Osteoblast (primary cell): ENCODE measurements at places on chromosomes 16 and 17. TPM values are rescaled to one million over a fixed set of nuclear protein-coding genes. Genes with fewer than 3 reads are reported as not detected.

DNA sequence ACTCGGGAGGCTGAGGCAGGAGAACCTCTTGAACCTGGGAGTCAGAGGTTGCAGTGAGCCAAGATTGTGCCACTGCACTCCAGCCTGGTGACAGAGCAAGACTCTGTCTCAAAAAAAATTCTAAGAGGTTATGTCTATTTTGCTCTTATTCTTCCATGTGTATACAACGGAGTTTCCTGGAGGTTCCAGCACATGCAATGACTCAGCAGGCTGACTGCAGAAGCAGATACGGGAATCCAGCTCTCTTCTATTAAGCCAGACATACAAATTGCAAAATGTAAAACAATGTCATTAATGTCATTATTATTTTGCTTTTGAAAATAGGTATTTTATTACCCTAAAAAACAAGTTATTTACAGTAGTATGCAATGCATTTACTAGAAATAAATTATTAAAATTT lies 18.4 kb downstream of the MIEF2 start:
- DNase-seq: peak; percentile 47

DNA sequence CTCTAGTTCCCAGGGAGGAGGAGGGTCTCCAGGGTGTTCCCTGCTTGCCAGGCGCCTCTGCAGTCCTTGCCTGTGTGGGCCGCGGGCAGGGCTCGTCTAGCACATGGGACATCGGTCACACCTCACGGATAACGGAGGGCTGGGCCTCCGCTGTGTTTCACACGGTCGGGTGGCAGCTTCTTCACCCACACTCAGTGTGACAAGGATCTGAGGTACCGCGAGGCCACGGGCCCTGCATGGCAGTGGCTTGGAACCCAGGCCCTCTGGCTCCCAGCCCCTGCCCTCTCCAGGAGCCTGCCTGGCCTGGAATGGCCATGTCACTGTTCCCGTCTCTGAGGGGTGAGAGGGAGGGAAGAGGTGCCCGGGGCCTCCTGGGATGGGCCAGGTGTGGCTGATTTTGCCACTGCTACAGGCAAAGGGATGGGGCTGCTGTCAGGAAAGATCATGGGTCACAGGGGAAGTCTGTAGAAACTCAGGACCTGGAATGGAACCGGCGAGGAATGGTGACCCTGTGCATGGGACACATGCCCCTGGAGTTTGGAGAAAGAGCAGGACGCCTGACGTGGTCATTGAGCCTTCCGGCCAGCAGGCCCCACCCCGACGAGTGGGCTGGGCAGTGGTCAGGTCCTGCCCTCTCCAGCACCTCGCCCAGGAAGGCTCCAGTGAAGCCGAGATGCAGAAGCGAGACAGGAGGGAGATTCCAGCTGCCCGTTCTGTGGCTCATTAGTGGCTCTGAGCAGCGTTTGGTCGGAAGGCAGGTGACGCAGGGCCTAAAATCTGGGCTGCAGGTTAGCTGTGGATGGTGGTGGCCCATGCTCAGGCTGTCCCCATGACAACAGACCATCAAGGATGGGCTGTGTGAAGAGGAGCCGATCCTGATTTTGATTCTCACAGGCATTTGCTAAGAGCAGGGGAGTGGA lies 76.5 kb upstream of the GSE1 start:
- no peak for DNase-seq

Gene GPR142
- not detected in 2 replicates for total RNA-seq

Gene PITPNM3
- 1.8 TPM in 2 replicates for total RNA-seq

GRCh38 chr17:48002266-48002915 lies 31.5 kb downstream of the CDK5RAP3 start:
- DNase-seq: peak; percentile 92

Gene DRC3
- 1.8 and 2.9 TPM in 2 replicates for total RNA-seq

DNA sequence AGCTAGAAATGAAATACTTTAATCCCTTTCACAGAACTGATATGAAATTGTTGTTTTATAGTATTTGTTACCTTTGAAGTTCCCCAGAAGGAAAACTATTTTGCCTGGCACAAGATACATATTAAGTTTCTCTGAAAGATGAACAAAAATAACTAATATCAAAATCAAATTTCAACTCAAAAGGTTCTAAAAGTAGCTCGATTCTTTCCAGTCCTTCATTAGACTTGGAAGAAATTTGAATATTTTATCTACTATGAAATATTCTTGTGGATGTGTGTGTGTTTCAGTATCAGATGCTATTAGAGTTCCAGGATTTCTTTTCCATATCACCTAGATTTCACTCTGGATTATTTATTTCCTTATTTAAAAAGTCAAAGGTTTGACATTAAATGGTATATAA lies 3.6 kb upstream of the AATF start:
- no peak for DNase-seq

DNA sequence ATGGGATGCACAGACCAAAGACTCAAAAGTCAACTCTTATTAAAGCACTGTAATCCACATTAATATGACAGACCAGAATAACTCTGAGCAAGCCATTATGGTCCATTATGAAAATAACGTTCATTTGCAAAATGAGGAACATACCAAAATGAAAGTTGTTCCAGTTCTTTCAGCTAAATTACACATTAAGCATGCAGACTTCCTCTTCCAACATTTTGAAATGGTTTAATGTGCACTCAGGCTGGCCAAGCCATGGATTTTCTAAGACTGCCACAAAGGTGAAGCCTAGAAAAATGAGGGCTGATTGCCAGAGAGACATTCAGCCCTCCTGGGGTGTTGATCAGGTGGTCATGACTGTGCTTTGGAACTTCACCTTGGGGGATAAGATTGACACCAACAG lies 56.7 kb upstream of the NOG start:
- DNase-seq: no peak

Gene P4HB
- 1,119 and 1,240 TPM in 2 replicates for total RNA-seq

Gene KRT36
- 0.36 TPM in 1 of 2 replicates, not detected in the other for total RNA-seq

Gene RAB26
- 0.36 and 0.59 TPM in 2 replicates for total RNA-seq

GRCh38 chr17:19275457-19276127 lies 38.4 kb downstream of the EPN2 start:
- peak; percentile 41 for DNase-seq

DNA sequence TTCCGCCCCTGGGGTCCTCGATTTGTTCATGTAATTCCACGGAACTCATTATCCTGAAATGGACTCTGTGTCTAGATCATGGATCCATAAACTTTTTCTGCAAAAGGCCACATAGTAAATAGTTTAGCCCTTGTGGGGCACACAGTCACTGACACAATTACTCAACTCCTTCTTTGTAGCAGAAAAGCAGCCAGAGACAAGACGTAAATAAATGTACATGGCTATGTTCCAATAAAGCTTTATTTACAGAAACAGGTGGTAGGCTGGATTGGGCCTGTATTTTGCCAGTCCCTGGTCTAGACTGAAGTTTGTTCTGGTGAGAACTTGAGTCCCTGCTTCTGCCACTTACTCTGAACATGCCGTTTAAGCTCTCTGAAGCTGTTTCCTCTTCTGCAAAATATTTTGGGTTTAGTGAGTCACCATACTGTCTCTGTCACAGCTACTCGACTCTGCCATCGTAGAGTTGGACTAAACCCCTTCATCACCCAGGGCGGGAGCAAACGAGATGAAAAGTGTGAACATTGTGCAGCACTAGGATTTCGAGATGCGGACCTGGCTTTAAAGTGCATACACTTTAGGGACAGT lies 61.9 kb upstream of the FOXF1 start:
- DNase-seq: no peak

DNA sequence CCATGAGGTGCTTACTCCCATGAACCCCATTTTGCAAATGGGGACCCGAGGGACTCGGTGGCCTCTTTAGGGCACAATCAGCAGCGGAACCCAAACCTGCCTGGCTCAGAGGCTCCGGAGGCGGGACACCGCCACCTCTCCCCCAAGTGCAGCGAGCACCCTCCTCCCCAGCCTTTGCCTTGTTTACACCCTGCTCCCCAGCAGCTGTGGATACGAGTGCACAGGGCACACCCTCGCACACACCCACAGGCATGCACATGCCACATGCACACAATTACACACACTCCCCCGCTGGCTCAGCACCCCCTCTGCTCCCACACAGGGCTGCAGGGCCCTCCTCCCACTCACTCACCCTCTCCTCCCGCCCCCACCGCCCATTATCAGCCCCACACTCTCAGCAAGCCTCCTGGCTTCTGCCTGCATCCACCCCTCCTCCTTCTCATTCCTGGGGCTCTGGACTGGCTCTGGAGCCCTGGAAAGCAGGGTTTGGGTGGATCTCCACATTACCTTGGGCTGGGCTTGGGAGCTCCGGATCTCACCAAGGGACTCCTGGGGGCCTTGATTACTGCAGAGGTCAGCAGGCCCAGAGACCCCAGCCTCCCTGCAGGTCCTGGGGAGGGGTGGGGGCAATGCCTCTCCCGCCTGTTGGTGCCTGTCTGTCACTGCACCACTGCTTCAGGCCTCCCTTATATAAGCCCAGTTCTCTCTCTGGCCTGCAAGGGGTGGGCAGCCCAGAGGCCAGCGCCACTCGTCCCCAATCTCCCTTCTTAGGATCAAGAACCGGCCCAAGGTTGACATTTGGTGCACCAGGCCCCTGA lies 6.4 kb downstream of the PDK2 start:
- peak; percentile 88 for DNase-seq

Gene ZNF597
- total RNA-seq: 2.9 TPM in 2 replicates

Gene PRRT2
- 1.4 and 4.1 TPM in 2 replicates for total RNA-seq

Gene AHSP
- total RNA-seq: not detected in 2 replicates

GRCh38 chr16:29809850-29810698 lies 1.9 kb upstream of the PRRT2 start:
- DNase-seq: peak; percentile 95

Gene RBFOX1
- total RNA-seq: not detected in 2 replicates

DNA sequence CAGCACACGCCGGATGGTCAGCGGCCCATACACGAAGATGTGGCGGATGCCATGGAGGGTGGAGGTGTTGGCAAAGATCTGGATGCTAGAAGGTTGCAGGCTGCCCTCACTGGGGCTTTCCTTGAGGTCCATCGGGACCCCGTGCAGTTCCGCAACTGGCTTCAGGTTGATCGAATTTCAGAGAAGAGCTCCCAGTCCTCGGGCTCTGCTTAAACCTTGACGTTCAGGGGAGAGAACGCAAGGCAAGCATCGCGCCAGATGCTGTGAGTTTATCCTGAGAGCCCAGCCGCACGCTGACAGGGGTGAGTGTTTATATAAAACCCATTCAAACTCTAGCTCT lies 98.7 kb upstream of the CCL2 start:
- DNase-seq: no peak

Gene SPATA22
- total RNA-seq: 0.29 and 2.2 TPM in 2 replicates

DNA sequence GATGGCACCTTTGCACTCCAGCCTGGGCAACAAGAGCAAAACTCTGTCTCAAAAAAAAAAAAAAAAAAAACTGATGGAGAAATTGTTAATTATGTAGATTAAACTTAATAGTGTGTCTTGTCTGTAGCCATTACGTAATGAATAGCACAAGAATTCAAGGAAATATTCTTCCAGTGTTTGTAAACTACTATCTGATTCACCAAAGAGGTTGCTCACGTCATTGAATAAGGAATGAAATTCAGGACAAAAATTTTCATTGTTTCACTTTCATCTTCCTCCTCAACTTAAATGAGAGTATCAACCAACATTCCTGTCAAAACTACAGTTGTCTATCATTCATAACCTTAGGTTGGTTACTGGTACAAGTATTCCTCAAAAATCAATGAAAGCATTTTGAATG lies 30.7 kb upstream of the MYO18A start:
- no peak for DNase-seq

Gene SYT17
- total RNA-seq: under 0.01 and 0.29 TPM in 2 replicates

GRCh38 chr16:57693550-57693949 lies 1.1 kb upstream of the DRC7 start:
- DNase-seq: no peak

DNA sequence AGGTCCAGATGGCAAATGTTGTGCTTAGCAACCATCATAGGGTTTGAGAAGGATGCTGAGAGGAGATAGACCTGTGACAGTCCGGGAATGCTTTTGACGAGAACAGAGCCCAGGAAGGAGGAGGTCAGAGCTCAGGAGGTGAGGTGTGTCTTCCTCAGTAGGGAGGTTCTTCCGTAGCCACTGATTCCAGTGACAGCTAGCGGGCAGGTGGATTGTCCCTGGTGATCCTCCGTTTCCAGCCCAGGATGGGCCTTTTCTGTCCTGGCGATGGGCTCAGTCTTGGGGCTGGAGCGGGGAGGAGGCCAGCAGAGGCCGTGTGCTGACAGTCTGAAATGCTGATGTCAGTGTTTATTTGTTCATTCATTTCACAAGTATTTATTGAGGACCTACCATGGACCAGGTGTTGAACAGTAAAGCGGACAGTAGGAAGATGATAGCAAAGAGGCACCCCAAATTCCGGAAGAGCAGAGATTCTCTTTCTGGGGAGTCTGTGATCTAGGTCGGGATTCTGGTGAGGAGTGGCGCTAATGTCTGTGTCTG lies 38.8 kb downstream of the KIAA0513 start:
- no peak for DNase-seq

- DNase-seq: no peak
Measured at GRCh38 chr17:28663723-28664122, 1.7 kb downstream of the SUPT6H start.

Gene UTP18
- total RNA-seq: 31.5 and 38.0 TPM in 2 replicates

DNA sequence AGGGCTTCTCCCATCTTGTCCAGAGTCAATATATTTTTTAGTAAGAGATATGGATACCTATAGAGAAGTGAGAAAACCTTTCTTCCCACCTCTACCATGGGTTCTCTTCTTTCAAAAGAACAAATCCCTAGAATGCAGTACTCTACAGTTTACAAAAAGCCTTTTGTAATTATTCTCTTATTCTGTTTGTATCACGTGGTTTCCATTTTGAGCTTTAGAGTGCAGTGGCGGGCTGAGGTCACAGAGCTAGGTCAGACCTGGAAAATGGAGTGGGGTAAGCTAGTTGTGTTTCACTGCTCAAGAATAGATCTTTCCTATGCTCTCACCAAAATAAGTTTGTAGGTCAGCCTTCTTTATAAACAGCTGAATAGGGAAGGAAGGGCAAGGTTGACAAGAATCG lies 85.3 kb upstream of the MAF start:
- DNase-seq: no peak

- DNase-seq: no peak
Measured at GRCh38 chr17:47145351-47145750, 43.7 kb downstream of the CDC27 start.

DNA sequence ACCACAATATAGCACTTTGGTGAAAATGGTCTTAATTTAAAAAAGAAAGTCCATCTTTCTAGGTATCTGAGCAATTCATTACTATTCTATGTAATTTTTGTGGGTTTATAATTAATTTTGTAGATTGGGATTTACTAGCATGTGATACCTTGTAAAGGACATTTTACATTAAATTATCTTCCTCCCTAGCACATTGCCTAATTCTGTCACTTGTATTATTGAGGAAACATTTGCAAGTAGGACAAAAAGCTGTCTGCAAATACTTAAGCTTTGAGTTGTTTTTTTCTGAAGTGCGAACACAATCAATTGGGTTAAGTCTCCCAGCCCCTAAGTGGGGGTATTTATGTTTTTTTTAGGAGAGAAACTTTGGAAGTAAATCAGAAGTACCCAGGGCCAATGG lies 167.0 kb downstream of the PRKCA start:
- DNase-seq: no peak

GRCh38 chr17:31788956-31789355 lies 70.1 kb downstream of the COPRS start:
- no peak for DNase-seq

- DNase-seq: peak; percentile 76
Measured at GRCh38 chr16:87086575-87086974, 230.6 kb downstream of the C16orf95 start.
